ENCODE measurements at places on chromosomes 5 and 9.

DNA sequence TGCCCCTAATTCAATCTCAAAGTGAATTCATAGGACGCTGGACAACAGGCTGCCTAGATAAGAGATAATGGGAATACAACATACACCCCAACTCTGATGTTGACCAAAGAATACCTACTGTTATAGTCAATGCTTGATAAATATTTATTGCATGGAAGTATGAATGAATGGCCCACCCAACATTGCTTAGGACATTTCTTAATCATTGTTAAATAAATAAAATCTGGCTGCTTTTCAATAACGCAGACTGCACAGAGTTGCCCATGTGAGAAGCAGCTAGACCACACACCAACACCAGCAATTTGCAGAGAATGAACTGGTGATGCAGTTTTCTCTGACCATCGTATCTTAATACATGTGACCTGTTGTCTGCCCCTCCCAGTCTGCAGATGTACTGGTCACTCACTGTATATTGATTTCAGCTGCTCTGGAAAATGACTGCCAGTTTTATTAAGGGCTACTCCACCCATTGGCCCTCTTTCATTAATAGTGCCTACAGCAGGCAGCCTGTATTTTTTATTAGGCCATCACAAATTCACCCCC is 236.2 kb upstream of the WWC1 start:
- no peak for ATAC-seq

DNA sequence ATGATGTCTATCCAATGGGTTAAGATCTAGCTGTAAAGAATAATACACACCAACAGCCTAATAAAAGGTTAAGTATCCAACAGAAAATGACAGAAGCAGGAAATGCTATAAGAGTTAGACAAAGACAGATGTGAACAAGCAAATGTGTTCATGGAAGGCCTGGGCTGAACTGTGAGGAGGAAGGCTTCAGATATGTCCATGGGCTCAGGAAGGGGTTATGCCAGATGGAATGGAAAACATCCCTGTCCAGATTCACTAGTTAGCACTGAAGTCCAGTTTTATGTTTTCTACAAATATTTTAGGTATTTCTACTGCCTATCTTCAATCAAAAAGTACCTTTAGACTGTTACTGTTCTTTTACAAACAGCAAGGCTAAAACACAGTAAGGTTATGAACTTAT is 27.1 kb downstream of the ERAP1 start:
- no peak for ATAC-seq

- no peak for ATAC-seq
Observed at GRCh38 chr9:130895481-130896232, 955 bp downstream of the QRFP start.

GRCh38 chr5:43514471-43514815 is 505 bp downstream of the C5orf34 start:
- ATAC-seq = peak; percentile 67

GRCh38 chr5:126358525-126358924 is 64.7 kb upstream of the GRAMD2B start:
- peak; percentile 57 for ATAC-seq

DNA sequence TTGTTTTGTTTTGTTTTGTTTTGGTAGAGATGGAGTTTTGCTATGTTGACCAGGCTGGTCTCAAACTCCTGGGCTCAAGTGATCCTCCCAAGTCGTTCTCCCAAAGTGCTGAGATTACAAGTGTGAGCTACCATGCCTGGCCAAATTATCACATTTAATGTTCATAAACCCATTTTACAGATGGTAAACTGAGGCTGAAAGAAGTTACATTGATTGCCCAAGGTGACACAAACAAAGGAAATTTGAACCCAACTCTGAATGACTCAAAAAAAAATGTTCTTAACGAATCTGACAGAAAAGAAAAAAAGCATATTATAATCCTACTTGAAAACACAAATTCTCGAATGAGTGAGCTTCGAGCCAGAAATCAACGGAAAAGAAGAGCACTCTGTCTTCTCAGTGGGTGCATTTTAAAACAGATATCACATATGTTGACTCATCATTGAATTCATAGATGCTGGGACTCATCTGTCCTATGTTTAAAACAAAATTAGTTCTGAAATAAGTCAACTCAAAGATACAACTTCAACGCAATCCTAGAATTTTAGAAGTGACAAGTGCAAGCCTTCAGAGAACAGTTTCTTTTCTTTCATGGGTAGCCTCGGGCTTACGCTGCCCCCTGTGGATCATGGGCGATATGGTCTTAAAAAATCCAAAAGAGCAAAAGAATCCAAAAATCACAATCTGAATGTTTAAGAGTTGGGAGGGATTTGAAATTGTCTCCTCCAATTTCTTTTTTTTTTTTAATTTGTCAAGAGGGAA is 28.4 kb downstream of the TIMD4 start:
- ATAC-seq = peak; percentile 38

GRCh38 chr9:6106711-6107339 is 91.4 kb upstream of the RANBP6 start:
- no peak for ATAC-seq

DNA sequence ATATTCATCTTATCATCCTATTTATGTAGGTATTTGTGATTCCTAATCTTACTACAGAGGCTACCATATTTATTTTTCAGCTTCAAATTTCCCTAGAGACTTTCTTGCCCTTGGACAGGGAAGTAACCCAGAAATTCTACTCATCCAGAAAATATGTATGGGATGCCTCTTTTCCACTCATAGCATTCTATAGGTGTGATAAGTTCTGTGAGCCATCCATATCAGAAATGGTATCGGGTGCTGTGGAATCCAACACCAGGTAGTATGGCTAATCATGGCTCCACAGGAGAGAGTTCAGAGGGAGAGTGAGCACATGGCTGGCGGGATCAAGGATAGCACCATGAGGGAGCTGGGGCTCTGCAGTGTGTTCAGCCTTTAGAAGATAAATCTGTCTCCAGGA is 349.3 kb upstream of the ACTBL2 start:
- ATAC-seq = no peak

- no peak for ATAC-seq
Observed at GRCh38 chr5:88673253-88674105, 209.5 kb downstream of the MEF2C start.

GRCh38 chr5:171647904-171648260 is 137.7 kb upstream of the SMIM23 start:
- no peak for ATAC-seq

- ATAC-seq = no peak
Observed at GRCh38 chr9:117303643-117304230, 111.1 kb downstream of the ASTN2 start.

DNA sequence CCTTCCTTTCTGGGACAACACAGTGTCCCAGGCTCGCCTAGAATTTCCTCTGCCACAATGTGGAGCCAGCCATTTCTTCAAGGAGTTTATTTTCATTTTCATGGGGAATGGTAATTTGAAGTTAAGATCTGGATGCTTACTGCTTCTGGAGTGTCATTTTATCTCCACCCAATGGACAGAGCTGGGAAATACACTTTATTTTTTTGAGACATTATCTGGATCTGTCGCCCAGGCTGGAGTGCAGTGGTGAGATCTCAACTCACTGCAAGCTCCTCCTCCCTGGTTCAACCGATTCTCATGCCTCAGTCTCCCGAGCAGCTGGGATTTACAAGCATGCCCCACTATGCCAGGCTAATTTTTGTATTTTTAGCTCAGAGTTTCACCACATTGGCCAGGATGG is 12.7 kb upstream of the THG1L start:
- peak; percentile 65 for ATAC-seq

GRCh38 chr9:93303806-93304573 is 120.1 kb downstream of the WNK2 start:
- ATAC-seq = no peak

GRCh38 chr9:73237140-73237539 is 85.5 kb downstream of the ANXA1 start:
- ATAC-seq = no peak

- no peak for ATAC-seq
Observed at GRCh38 chr5:135492319-135492626, 40.1 kb upstream of the TIFAB start.

DNA sequence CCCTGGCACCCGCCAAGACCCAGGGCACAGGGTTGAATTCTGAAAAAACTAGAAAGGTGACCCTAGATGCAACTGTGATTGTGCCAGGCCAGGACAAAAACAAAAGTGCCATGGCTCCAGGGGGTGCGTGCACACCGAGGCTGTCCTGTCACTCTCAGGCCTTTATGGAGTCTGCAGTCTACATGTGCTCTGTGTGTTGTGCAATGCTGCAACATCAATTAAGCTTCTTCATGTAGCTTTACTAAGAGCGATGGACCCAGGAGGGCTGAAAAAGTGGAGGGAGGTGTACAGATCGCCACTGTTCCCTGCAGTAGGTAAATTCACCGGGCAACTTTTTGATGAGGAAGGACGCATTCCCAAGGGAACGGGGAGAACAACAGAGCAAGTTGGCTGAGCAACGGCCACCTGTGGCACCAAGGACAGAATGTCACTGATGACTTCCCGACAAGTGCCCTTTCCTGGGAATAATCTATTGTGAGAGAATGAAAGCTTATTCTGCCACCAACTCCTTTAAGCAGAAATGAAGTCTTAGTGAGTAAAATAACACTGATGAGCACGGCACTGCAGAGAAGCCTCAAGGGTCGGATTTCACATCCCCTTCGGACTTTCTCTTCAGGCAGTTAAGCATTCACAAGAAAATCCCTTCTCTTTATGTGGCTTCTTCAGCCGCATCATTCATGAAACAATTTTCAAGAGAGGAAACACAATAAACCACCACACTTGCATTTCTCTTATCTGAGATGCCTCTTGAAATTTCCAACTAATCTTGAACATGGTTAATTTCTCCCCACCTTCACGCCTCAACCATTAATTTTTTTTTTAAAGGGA is 149.6 kb downstream of the DROSHA start:
- ATAC-seq = no peak

- ATAC-seq = no peak
Observed at GRCh38 chr9:30774326-30774725, 1610.1 kb upstream of the ACO1 start.

GRCh38 chr9:96084331-96084734 is 208.8 kb downstream of the ERCC6L2 start:
- no peak for ATAC-seq

DNA sequence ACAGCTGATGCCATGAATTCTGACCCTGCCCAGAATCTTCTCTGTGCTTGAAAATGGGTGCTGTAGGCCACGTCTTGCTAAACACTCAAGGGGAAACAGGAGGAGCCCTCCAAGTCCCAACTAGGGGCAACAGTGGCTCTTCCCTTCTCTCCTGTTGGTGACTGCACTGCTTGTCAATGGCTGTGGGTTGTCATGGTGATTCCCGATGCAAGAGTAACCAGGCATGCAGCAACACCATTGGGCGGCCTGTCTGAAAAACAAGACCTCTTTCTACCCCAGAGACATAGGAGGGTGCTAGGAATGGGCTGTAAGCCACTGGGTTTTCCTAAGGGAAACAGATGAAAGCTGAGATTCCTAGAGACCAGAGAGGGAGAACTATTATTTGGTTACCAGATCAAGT is 201.7 kb upstream of the PANK3 start:
- no peak for ATAC-seq

GRCh38 chr5:172959824-172960799 is 888 bp downstream of the RPL26L1 start:
- no peak for ATAC-seq

DNA sequence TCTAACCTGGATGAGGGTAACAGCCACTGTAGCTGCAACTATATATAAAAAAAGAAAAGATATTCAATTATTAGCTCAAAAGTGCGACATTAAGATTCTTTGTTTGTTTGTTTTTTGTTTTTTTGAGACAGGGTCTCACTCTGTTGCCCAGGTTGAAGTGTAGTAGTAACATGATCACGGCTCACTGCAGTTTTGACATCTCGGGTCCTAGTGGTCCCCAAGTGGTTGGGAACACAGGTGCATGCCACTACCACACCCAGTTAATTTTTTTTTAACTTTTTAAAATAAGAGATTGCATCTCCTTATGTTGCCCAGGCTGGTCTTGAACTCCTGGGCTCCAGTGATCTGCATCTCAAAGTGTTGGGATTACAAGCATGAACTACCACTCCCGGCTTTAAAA is 61.8 kb downstream of the MEF2C start:
- no peak for ATAC-seq

DNA sequence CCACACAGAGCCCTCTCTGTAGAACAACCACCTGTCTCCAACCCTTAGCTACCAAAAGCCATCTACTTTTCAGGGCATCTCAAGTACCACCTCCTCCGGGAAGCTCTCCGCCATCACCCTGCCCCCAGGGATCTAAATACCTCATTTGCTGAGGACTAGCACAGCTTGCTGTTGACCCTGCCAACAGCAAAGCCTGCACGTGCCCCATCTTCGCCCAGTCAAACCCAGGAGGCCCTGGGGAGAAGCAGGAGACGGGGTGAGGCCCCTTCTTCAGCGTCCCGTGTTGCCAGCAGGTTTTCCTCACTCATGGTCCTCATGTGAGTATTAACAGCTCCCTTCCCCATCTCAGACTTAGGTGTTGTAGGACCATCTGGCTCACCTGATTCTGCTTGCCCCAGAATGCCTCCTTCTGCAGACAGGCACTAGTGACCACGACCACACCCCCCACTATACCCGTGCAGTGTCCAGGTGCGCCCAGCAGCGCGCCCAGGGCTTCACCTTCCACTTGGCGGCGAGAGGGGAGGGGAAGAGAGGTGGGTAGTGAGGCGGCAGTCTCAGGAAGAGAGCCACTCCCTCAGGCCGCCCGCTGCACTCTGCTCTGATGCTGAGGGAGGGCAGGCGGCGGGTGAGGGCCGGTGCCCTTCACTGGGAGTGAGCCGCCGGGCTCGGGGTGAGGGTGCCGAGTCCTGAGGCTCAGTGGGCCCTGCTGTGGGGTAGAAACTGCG is 11.1 kb downstream of the VAV2 start:
- ATAC-seq = no peak

Data from activated CD4-positive, CD25-positive, alpha-beta regulatory T cell treated with anti-CD3 and anti-CD28 coated beads, Interleukin-2, amount 50 U/mL, for 24 hours (primary cell).